ENCODE measurements at places on chromosomes 13 and 19. TPM values are rescaled to one million over a fixed set of nuclear protein-coding genes. Genes with fewer than 3 reads are reported as not detected.

Gene NHLRC3
- total RNA-seq, result 21.3 TPM

- H3K36me3 ChIP-seq, result no peaks in the 10 kb centered on the region
- H3K4me3 ChIP-seq, result no peak overlapping the region
- H3K27ac ChIP-seq, result no peak overlapping the region
- peaks cover 55% of the 10 kb centered on the region for H3K27me3 ChIP-seq
- H3K4me1 ChIP-seq, result peaks cover 3% of the 10 kb centered on the region
- DNase-seq, result no peak
Observed at GRCh38 chr13:25379011-25379410, 7.2 kb downstream of the ATP8A2 start.

Gene TRIM28
- 476 TPM for total RNA-seq

DNA sequence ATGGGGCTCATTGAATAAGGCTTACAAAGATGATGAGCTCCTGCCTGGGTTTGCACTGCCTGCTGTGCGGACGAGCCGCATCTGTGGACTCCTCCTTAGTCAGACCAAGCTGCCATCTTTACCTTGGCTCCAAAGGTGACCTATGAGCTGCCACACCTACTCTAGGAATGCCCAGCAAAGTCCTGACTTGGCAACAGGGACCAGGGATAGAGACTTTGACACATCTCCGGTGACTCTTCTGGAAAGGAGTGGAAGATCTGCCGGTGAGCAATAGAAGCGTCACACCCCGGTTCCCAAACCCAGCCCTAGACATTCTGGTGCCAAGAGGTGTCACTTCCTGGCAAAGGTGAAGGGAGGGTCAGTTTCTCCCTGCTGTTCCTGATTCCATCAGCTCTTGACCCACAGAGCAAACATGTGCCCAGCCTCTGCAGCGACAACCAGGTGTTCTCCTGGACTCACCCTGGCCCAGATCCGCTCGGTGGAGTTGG, 50.2 kb upstream of the GTF3A start:
- peaks cover 9% of the 10 kb centered on the region for H3K27me3 ChIP-seq
- H3K27ac ChIP-seq, result no peak overlapping the region
- DNase-seq, result no peak

DNA sequence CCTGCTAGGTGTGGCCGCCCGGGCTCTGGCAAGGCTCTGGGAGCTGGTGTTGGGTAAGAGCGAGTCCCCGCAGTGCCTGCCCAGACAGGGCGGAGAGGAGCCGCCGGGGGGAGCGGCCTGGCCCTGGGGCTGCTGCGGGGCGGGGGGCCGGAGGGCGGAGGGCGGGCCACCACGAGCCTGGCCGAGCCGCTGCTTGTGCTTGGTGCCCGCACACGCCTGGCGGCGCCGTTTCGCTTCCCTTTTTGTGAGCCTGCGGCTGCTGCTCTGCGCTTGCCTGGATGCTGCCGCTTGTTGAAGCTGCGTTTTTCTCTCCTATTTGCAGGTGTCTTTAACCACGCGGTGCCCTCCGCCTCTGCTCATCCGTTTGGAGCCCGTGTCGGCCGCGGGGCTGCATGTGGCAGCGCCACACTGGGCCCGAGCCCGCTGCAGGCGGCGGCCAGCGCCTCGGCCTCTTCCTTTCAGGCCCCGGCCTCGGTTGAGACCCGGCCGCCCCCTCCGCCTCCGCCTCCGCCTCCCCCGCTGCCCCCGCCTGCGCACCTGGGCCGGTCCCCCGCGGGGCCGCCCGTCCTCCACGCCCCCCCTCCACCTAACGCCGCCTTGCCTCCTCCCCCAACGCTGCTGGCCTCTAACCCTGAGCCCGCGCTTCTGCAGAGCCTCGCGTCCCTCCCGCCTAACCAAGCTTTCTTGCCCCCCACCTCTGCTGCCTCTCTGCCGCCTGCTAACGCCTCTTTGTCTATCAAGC, 8.5 kb downstream of the PLEKHJ1 start:
- H3K36me3 ChIP-seq, result peaks cover 41% of the 10 kb centered on the region
- H3K4me1 ChIP-seq, result peaks cover 10% of the 10 kb centered on the region
- H3K4me3 ChIP-seq, result no peak overlapping the region
- no peaks in the 10 kb centered on the region for H3K27me3 ChIP-seq

Gene CFAP97D2
- not detected for total RNA-seq

DNA sequence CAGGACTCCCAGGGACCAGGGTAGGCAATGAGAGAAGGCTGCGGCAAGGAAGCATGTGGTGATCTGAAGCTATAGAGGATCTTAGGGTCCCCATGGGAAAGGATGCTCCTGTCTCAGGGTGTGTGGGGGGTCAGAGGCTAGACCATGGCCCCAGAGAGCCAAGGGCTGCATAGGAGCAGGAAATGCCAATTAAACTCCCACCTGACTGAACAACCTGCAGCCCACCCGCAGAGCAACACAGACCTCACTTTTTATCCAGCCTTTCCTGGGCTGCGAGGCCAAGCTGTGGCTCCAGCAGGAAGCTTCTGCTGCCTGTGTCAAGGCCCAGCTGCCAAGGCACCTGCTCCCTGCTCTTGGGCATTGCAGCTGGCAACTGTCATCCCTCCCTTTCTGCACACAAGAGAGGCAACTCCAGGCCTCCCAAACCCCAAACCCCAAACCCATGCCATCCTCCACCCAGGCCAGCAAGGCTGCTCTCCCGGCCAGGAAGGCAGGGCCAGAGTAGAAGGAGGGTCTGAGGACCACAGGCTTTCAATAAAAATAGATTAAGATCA, 290.1 kb downstream of the FOXO1 start:
- H3K27me3 ChIP-seq, result no peaks in the 10 kb centered on the region
- peaks cover 31% of the 10 kb centered on the region for H3K4me1 ChIP-seq
- no peak overlapping the region for H3K27ac ChIP-seq
- DNase-seq, result no peak

Gene OR7A5
- total RNA-seq, result not detected

- DNase-seq, result no peak
- no peak overlapping the region for H3K4me3 ChIP-seq
- no peaks in the 10 kb centered on the region for H3K4me1 ChIP-seq
- H3K27me3 ChIP-seq, result no peaks in the 10 kb centered on the region
Observed at GRCh38 chr13:74450525-74450845, 316.3 kb upstream of the KLF12 start.

GRCh38 chr13:112714376-112715174, 24.7 kb downstream of the ATP11A start:
- no peak overlapping the region for H3K4me3 ChIP-seq
- no peak overlapping the region for H3K27ac ChIP-seq
- no peak for DNase-seq
- H3K36me3 ChIP-seq, result no peaks in the 10 kb centered on the region
- H3K27me3 ChIP-seq, result no peaks in the 10 kb centered on the region

- H3K27ac ChIP-seq, result no peak overlapping the region
- no peaks in the 10 kb centered on the region for H3K4me1 ChIP-seq
- H3K27me3 ChIP-seq, result peaks cover 3% of the 10 kb centered on the region
- H3K4me3 ChIP-seq, result no peak overlapping the region
- no peak for DNase-seq
Observed at GRCh38 chr13:98398581-98398980, 178.3 kb downstream of the STK24 start.

- no peak overlapping the region for H3K27ac ChIP-seq
- H3K27me3 ChIP-seq, result no peaks in the 10 kb centered on the region
- DNase-seq, result no peak
- no peaks in the 10 kb centered on the region for H3K36me3 ChIP-seq
Observed at GRCh38 chr13:113091211-113091771, 14.3 kb upstream of the F7 start.

DNA sequence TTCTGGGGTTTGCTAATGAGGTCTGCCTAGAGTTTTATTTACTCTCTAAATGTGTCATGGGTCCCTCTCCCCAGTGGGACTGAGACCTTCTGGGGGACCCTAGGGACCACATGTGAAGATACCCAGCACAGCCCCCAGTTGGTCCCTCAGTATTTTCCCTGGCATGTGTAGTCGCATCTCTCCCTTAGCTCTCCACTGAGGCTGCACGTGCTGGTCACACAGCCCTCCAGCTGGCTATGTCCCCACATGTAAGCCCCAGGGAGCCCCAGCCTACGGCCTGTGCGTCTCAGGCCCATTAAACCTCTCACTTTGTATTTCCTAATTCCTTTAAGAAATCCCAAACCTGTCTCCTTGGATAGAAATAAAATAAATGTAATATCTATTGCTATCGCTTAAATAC, 189.6 kb upstream of the TSHZ3 start:
- no peak overlapping the region for H3K27ac ChIP-seq
- no peak overlapping the region for H3K4me3 ChIP-seq
- DNase-seq, result no peak
- no peaks in the 10 kb centered on the region for H3K27me3 ChIP-seq

- peak overlapping the region; percentile 85 for H3K4me3 ChIP-seq
- H3K27me3 ChIP-seq, result peaks cover 2% of the 10 kb centered on the region
- peaks cover 14% of the 10 kb centered on the region for H3K36me3 ChIP-seq
- H3K27ac ChIP-seq, result no peak overlapping the region
- no peak for DNase-seq
Observed at GRCh38 chr13:110916301-110917142, 1.7 kb upstream of the ANKRD10 start.

- DNase-seq, result no peak
- no peaks in the 10 kb centered on the region for H3K27me3 ChIP-seq
- peaks cover 12% of the 10 kb centered on the region for H3K4me1 ChIP-seq
Observed at GRCh38 chr19:6491802-6492592, 10.1 kb downstream of the TUBB4A start.

Gene TMEM190
- not detected for total RNA-seq

DNA sequence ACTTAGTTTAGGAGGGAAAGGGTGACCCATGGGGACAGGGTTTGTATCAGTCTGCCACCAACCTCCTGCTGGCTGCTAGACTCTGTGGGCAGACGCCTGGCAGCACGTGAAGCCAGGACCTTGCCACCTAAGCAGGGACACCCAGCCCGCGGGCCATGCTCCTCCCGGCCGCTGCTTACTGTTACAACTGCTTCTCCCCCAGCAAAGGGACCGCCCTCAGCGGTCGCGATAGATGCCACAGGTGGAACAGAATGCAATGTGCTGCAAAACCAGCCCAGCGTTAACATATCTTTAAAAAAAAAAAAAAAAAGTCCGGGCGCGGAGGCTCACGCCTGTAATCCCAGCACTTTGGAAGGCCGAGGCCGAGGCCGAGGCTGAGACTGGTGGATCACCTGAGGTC, 1.9 kb upstream of the RHPN2 start:
- no peak overlapping the region for H3K27ac ChIP-seq
- H3K27me3 ChIP-seq, result peaks cover 19% of the 10 kb centered on the region
- H3K4me1 ChIP-seq, result peaks cover 9% of the 10 kb centered on the region
- H3K4me3 ChIP-seq, result no peak overlapping the region

Gene DCLK1
- total RNA-seq, result not detected

Gene DHDH
- total RNA-seq, result 1.6 TPM

DNA sequence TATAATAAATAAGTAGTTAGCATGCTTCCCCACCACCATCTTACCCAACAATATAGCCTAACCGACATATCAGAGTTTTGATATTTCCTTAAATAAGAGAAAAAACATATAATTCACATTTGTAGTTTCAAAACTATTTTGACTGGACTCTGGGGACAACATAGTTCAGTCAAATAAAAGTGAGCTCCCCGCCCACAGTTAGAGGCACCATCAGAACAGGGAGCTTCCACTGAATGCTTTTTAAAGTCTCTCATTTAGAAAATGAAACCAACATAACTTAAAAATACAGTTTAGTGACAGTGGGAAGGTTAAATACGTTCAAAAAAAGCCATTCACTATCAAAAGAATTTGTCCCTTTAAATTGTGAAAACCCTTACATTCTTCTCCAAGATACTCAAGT, 92.8 kb downstream of the EPSTI1 start:
- no peaks in the 10 kb centered on the region for H3K27me3 ChIP-seq
- no peak overlapping the region for H3K27ac ChIP-seq
- peaks cover 57% of the 10 kb centered on the region for H3K36me3 ChIP-seq
- no peak for DNase-seq

Gene NLRP9
- total RNA-seq, result not detected

DNA sequence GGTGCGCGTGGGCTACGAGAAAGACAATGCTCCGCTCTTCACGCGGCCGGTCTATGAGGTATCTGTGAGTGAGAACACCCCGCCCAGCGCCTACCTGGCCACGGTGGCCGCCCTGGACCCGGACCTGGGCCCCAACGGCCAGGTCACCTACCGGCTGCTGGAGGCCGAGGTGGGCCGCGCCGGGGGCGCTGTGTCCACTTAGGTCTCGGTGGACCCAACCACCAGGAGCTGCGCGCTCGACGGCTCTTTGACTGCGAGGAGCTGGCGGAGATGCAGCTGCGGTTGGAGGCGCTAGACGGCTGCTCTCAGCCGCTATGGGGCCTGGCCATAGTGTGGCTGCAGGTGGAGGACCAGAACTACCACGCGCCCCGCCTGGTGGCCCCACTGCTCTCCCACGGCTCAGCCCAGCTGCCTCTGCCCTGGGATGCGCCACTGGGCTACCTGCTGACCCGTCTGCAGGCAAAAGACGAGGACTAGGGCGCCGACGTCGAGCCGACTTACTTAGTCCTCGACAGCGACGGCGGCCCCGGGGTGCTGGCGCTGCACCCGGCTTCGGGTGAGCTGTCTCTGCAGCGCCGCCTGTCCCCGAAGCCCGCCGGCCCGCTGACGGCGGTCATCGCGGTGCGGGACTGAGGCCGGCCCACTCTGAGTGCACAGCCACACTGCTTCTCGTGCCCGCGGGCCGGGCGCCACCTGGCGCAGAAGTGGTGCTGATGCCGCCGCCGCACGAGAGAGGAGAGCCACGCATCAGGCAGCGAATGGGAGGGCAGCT, 173.0 kb downstream of the OLFM4 start:
- no peak for DNase-seq
- no peak overlapping the region for H3K4me3 ChIP-seq
- H3K27me3 ChIP-seq, result no peaks in the 10 kb centered on the region

- H3K27ac ChIP-seq, result peak overlapping the region; percentile 98
- peaks cover 4% of the 10 kb centered on the region for H3K36me3 ChIP-seq
- no peak for DNase-seq
- H3K4me3 ChIP-seq, result peak overlapping the region; percentile 96
- peaks cover 12% of the 10 kb centered on the region for H3K27me3 ChIP-seq
Observed at GRCh38 chr19:5679289-5680083, 830 bp downstream of the MICOS13 start.

Gene C5AR1
- total RNA-seq, result 1.8 TPM

Gene IL27RA
- total RNA-seq, result 39.7 TPM

GRCh38 chr19:14614099-14614412, 31.2 kb downstream of the CLEC17A start:
- DNase-seq, result no peak
- H3K36me3 ChIP-seq, result no peaks in the 10 kb centered on the region
- H3K27me3 ChIP-seq, result no peaks in the 10 kb centered on the region
- no peak overlapping the region for H3K4me3 ChIP-seq

GRCh38 chr19:13881692-13882418, 4.9 kb downstream of the NANOS3 start:
- peaks cover 4% of the 10 kb centered on the region for H3K27me3 ChIP-seq
- H3K4me3 ChIP-seq, result peak overlapping the region; percentile 48
- DNase-seq, result peak; percentile 73

- no peak overlapping the region for H3K27ac ChIP-seq
- DNase-seq, result no peak
- H3K4me1 ChIP-seq, result peaks cover 11% of the 10 kb centered on the region
- H3K27me3 ChIP-seq, result no peaks in the 10 kb centered on the region
- H3K36me3 ChIP-seq, result peaks cover 70% of the 10 kb centered on the region
Observed at GRCh38 chr13:50923272-50923671, 13.7 kb downstream of the RNASEH2B start.

Measured in activated CD8-positive, alpha-beta T cell treated with anti-CD3 and anti-CD28 coated beads, Interleukin-2, amount 10 ng/mL, durations not matched to agents 7 days and 5 days (primary cell).